ENCODE measurements at places on chromosomes 2 and 18.

GRCh38 chr2:75954761-75955160, 244.0 kb upstream of the GCFC2 start:
- no peak for DNase-seq

GRCh38 chr2:188601927-188602326, 310.3 kb downstream of the GULP1 start:
- no peak for DNase-seq

GRCh38 chr2:134301099-134301927, 47.4 kb downstream of the MGAT5 start:
- no peak for DNase-seq

DNA sequence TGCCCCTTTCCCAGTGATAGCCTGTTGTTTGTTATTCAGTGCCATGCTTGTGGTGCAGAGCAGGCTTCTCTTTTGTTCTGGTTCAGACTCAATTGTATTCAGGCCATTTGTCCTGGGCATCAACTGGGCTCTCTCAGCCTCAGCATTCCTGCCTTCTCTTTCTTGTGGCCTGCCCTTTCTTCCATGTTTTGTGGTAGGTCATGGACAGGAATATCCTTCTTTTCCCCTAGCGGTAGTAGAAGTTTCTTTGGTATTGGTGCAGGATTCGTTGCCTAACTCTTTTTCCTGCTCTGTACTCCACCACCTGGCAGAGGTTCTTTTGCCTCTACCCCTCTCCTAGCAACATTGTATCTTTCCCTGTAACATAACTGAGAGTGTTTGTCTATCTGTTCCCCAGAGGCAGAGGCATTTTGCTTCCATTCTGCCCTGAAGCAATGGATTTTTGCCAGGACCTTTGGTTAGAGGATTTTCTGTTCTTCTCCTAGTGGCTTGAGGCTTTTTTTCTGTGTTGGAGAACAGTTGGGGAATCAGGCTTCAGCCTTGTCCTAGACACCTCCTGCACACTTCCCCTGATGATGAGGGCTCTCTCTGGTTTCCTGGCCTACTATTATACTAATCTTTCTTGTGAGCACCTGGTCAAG, 68.5 kb downstream of the NCOA1 start:
- no peak for DNase-seq

- DNase-seq = no peak
Measured at GRCh38 chr2:84889332-84889731, 8.4 kb upstream of the TRABD2A start.

Measured in WERI-Rb-1 (cell line).